ENCODE measurements at places on chromosomes 1 and 21.

GRCh38 chr21:34517491-34518245 is 5.7 kb upstream of the KCNE1 start:
- no peak for DNase-seq

GRCh38 chr1:21916447-21917238 is 20.5 kb downstream of the HSPG2 start:
- no peak for DNase-seq

DNA sequence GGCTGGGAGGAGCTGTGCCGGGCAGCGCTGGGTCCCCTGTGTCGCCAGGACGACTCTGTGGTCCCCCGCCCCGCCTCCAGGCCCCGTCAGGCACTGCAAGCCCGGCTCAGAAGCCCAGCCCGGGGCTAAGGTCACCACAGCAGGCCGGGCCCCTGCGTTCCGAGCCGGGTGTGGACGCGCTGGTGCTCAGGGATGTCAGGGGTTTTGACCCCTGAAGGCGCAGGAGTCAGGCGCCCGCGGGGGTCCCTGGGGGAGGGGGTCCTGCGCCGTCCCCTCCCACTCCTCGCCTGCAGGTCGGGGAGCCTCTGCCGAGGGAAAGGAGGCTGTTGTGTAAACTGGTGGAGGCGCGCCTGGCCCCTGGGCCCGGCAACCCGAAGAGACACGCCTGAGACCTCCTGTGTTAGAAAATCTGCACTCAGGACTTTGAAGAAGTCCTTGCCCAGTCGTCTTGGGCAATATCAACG is 23.7 kb upstream of the TMEM54 start:
- no peak for DNase-seq

- DNase-seq, result no peak
These were observed 17.1 kb downstream of the SRSF4 start for GRCh38 chr1:29164588-29164987.

DNA sequence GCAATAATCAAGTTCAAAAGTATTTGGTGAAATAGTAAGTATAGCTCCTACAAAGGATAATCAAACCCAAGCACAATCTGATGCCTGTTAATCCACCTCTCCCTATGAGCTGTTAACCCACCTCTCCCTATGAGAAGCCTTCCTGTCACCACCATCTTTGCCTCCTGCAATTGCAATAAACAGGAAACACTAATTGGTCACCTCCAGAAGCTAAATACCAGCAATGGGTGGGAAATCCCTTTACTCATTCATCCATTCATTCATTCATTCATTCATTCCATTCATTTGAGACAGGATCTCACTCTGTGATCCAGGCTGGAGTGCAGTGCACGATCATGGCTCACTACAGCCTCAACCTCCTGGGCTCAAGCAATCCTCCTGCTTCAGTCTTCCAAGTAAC is 132.8 kb downstream of the RERE start:
- DNase-seq, result no peak

DNA sequence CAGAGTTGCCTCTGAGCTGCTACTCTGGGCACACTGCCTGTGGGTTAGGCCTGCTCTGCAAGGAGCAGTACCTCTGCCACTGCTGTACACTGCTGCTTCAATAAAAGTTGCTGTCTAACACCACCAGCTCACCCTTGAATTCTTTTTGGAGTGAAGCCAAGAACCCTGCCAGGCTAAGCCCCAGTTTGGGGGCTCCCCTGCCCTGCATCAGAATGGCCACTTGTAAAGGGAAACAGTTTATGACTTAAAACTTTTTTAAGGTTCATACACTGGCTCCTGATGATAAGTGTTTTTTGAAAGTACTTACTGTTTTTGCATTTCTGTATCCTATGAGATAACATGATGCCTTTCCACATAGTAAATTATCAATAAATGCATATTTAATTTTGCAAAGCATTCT is 310.0 kb downstream of the LMO4 start:
- DNase-seq, result no peak

GRCh38 chr1:147077936-147078605 is 94.2 kb downstream of the PRKAB2 start:
- DNase-seq, result no peak

- peak; percentile 16 for DNase-seq
These were observed 181.0 kb downstream of the FOXD2 start for GRCh38 chr1:47618830-47619229.

DNA sequence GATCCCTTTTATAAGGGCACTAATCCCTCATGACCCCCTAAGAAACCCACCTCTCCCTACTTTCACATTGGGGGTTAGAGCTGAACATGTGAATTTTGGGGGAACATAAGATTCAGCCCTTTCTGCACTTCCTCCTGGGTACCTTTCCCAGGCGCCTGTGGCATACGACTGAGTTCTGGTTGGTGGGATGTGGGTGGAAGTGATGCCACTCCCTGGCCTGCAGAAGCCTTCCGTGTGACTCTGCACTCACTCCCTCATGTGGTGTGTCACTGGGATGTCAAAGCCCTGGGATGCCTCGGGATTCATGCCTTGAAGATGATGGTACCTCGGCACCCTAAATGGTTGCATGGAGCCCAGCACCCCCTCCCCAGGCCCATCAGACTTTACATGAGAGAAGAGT is 28.3 kb upstream of the VASH2 start:
- no peak for DNase-seq

DNA sequence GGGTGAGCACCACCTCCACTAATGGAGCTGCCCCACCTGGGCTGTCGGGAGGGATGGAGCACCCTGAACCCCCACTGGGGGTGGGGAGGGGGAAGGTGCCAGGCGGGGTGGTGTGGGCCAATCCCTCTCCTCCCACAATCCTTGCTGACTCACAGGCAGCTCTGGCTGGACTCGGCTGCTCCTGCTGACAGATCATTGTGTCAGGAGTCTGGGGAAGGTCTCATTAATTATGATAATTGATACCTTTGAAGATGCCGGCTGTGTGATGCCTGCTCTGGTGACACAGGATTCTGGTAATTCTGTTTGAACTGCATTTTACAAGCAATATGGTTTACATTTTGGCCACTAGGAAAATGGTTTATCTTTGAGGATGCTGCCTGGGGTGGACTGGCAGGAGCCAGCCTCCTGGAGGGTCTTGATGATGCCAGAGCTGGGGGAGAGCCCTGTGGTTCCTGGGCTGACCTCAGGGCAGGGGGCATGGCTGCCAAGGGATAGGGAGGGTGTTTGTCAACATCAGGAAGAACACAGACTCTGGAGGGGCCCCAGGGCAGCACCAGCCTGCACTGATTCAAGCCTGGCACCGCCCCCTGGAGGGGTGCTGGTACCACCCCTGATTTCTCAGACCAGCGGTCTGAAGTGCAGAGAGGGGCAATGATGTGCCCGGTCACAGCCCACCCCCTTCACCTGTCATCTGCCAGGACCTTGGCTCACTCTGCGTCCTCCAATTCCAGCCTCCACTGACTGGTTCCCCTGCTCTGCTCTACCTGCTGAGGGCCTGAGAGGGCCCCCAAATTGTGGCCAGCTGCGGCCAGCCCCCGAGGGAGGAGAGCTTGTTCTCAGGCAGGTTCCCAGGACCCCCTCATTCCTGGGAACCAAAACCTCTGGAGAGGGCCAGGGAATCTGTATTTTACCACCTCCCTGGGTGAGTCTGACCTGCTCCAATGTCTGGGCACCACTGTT is 338.8 kb downstream of the MATN1 start:
- no peak for DNase-seq

- no peak for DNase-seq
These were observed 61.5 kb upstream of the RGS2 start for GRCh38 chr1:192747301-192747700.

DNA sequence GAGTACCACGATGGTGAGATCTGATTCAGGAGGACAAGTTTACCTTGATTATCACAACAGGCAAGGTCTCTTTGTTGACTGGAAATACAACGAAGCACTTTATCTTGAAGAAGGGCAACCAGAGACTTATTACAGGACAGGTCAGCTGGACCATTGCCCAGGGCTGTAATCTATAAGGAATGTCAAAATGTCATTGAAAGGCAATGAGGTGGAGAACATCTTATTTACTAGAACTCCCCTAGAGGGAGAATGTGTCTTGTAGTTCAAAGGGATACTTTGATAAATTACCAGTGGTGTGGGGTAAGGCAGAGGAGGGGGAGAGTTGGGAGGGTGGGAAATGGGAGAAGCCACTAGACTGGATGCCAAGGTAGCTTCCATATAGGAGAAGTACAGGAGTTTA is 212.3 kb downstream of the NCAM2 start:
- DNase-seq, result no peak

DNA sequence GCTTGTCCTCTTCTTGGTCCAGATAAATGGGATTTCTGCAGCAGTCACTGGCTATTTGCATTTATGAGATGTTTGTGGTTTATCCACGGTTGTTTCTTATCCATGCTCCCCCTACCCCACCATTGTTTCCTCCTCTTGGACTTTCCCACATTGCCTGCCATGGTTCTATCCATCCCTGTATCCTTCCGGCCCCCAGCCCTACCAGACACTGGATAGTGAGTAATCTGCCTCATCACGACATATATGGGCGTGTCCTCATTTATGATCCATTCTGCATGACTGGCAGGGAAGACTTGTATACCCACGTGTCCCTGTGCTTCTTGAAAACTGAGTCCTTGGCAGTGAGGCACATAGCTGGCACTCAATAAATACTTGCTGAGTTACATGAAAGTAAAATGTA is 40.1 kb downstream of the CACNA1S start:
- DNase-seq, result no peak

DNA sequence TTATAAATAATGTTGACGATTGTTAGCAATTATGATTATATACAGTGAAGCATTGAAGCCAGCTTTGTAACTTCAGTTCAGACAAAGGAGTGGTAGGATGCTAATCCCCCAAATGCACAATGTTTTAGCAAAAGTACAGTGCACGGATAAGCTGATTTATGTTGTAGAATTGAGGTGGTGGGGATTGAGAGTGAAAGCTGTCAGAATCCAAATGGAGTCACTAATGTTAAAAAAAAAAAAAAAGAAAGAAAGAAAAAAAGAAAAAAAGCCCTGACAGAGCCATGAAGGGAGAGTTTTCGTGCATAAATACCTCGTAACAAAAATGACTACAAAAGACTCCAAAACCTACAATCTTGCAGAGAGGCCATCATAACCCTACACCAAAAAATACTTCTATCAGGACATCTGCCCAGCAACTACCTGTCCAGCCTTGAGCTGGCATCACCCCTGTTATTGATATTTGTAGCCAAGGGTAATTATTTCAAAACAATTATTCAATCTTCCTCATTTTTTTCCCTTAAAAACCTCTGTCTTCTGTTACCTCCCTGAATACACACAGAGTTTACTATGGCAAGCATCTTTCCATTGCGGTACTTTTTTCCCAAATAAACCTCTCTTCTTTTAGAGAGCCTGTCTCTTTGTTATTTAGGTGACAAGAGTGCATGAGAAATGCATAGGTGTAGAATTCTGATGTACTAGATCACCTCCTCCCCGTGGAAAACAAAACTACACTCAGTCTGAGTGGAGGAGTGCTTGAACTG is 2.5 kb upstream of the TRIM67 start:
- no peak for DNase-seq

DNA sequence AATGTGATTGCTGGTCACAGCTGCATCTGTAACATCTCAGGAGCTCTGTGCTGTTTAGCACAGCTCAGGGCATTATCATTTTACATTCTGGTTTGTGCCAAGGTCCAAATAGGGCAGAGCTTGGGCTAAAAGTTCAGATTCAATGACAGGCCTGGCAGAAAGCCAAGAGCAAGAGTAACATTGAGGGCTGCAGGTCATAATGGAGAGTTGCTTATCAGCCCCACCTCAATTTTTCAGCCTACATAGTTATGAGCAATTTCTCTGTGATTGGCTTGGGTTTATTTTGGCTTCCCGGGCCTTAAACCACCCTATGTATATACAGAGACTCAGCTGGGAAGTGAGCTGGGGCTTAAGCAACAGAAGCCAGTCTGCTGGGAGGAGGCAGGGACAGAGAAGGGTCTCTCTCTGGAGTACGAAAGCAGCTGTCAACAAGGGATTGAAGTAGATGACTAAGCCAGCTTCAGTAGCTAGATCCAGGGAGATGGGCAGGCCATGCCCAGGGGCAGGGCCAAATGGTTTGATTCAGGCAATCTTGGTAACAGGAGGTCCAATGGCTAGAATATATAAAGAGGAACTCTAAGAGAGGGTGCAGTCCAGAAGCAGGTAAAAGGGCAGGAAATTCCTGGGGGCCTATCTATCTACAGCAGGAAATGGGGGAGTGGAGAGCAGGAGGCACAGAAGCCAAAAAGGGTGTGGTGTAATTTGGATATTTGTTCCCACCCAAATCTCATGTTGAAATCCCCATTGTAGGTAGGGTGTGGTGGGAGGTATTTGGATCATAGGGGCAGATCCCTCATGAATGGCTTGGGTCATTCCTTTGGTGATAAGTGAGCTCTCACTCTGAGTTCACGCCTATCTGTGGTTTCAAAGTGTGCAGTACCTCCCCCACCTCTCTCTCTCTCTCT is 49.0 kb downstream of the BRINP2 start:
- no peak for DNase-seq

DNA sequence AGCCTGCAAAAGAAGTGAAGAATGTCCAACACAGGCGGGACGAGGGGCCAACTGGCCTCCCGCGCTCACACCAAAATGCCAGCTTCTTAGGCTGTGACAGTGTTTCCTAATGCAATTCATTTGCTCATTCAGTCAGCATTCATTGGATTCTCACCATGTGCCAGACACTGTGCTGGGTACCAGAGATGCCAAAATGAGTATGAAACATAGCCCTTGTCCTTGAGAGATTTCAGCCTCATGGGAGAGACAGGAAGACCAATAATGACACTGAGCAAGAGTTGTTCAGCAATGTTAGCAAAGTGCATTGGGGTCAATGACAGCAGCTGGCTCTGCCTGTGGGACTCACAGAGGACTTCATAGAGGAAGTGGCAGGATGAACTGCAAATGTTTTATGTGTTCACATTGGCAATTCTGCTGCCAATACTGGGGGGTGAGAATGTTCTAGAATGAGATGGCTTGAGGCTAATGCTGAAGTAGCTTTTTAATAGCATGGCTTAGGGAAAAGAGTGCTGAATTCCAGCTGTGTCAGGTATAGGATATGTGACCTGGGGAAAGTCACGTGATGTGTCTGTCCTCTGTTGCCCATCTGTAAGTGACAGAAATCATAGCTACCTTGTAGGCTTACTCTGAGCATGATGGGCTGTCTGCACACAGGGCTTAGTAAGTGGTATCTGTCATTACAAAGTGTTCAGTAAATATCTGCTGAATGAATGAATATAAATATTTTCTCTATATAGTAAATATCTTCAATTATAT is 58.3 kb upstream of the KIF26B start:
- no peak for DNase-seq

GRCh38 chr1:63668298-63668697 is 75.1 kb downstream of the PGM1 start:
- DNase-seq, result no peak

DNA sequence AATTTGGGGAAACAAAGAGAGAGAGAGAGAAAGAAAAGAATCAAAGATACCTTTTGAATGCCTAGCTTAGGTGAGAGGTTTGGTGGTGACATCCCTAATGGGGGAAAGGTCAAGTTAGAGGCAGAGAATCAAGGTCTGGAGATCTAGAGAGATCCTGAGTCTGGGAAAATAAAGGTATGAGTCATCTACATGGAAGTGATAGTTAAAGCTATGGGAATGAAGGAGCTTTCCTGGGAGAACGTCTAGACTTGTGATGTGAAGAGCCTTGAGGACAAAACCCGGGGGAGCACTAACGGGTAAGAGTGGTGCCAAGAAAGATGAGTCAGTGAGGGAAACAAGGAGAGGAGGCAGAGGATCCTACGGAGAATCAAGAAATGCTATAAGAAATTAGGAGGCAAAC is 110.8 kb upstream of the RUNX1 start:
- no peak for DNase-seq
